IPS-NIHi11 (cell line): ENCODE measurements at places on chromosomes 2 and 18.

- DNase-seq = no peak
These were observed 317.2 kb downstream of the DCC start for GRCh38 chr18:52657043-52657805.

GRCh38 chr2:159450180-159450579 lies 163.7 kb upstream of the WDSUB1 start:
- DNase-seq = no peak

GRCh38 chr18:61687317-61687716 lies 205.5 kb downstream of the RNF152 start:
- no peak for DNase-seq

DNA sequence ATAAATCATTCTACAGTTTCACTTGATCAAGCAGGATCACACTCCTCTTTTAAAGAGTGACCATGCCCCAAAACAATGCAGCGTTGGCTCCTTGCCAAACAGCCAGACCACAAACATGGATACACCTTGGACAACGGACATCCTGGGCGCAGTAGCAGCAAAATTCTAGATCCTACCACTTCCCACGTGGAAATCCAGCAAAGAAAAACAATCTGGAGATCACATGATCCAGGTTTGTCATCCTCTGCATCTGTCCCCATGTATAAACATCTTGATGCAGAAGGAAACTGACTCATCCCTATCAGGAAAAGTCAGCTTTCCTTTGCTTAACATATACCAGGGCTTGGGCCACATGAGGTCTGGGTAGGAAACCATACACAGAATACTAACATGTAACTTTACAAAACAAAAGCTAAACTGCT lies 53.1 kb downstream of the ZNF521 start:
- DNase-seq = no peak

DNA sequence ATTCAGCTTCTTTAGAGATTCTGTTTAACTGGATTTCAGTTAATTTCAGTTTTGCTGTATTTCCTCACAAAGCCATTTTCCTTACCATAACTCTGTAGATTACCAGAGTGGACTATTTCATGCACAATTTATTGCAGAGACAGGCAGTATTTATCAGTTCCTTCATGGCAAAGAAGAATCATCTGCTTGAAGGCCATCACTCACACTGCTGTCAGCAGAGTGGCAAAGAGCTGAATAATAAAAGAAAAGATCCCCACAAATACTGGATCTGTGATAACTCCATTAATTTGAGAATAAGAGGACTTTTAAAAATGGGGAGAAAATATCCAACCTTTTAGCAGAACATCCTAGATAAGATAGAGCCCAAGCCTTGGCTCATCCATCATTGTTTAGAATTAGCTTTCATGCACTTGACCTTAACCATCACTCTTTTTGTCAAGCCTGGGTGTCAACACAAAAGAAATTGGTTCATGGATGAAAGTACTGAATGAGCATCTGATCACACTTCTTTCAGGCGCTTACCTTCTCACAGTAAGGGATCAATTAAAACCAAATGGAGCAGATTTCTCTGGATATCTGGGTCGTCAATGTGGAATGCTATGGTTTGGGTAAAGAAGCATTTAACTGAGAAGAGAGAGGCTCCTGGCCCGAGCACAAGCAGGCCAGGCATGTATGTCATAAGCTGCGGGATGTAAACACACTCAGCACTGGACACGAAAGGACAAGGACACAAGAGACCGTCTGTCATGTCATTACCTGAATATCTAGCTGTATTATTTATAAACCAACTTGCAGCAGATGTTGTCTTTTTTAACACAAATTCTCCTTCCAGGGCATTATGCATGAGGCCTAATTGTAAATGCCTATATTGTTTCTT lies 376.2 kb downstream of the ZNF521 start:
- DNase-seq = no peak

GRCh38 chr18:55179425-55179824 lies 220.2 kb upstream of the CCDC68 start:
- no peak for DNase-seq

DNA sequence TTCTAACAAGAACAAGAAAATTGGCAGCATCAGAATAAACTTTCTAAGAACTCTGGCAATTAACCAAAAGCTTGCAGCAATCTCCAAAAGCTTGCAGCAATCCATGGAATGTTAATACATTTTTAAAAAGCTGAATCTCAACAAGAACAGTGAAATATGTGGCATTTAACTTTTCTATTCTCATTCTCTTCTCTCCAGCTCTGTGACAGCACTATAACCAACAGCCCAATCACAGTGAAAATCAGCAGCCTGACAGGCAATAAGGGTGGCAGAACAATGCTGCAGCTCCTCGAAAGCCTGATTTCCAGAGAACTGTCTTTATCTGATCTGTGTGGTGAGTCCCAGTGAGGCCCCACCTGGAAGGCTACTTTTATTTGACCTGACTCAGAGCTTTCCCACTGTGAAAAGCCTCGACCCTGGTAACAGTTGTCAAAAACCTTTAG lies 60.0 kb downstream of the TMEM131 start:
- peak; percentile 14 for DNase-seq

DNA sequence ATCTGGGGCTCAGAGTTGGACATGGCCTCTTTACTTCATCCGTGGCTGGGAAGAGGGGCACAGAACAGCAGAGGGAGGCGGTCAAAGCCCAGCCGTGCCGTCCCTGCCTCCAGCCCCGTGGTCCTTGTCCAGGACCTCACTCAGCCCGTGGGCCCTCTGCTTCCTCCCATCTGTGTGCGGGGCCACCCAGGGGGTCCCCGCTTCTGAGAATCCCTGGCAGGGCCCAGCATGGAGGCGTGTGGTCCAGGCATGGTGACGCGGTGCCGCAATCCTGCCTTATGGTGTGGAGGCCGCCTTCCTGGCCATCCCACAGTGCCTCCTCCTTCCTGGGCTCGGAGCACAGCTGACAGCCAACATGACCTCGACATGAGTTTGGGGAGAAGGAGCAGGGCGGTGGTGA lies 232.6 kb downstream of the FAM210A start:
- no peak for DNase-seq

- DNase-seq = no peak
These were observed 42.6 kb upstream of the DSC1 start for GRCh38 chr18:31205273-31205672.

GRCh38 chr2:233051241-233052149 lies 8.6 kb upstream of the INPP5D start:
- peak; percentile 70 for DNase-seq

- DNase-seq = no peak
These were observed 1.3 kb downstream of the DUSP28 start for GRCh38 chr2:240561325-240561971.

DNA sequence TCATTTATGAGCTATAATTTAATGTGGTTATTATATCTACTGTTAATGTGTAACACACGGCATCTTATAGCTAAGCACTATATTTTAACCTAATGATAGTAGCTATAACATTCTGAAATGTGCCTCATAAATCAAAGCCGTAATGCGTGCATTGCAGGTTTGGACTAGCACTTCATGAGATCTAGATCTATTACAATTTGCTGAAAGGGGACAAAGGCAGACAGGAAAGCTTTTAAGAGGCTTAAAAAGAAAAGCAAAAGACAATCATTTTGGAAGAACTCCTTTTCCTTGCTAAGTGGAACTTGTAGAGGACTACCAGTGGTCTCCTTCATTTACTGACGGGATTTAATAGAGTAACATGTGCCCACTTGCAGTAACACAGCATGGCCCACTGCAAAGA lies 213.1 kb downstream of the NBAS start:
- DNase-seq = no peak

DNA sequence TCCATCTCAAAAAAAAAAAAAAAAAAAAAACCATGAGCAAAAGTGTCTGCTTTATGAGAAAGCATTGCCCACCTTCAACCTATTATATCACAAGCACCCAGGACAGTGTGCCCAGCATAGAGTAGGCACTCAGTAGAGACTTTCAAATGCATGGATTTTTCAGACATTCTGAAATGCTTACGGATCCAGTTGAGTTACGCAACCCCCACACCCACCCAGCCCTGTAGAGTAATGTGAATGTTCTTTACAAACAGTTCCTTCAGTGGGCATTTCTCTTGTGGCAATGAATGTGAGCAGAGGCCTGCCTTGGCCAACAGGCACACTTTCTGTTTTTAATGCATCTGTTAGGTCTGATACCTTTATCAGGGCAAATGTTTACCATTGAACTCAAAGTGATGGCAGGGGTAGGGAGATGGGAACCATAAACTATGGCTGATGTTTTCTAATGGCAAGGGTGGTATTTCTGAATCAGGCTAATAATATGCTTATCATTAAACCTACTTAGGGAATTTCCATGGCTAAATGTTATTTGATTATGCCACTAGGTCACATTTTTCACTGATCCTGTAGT lies 65.0 kb upstream of the RPL31 start:
- no peak for DNase-seq

DNA sequence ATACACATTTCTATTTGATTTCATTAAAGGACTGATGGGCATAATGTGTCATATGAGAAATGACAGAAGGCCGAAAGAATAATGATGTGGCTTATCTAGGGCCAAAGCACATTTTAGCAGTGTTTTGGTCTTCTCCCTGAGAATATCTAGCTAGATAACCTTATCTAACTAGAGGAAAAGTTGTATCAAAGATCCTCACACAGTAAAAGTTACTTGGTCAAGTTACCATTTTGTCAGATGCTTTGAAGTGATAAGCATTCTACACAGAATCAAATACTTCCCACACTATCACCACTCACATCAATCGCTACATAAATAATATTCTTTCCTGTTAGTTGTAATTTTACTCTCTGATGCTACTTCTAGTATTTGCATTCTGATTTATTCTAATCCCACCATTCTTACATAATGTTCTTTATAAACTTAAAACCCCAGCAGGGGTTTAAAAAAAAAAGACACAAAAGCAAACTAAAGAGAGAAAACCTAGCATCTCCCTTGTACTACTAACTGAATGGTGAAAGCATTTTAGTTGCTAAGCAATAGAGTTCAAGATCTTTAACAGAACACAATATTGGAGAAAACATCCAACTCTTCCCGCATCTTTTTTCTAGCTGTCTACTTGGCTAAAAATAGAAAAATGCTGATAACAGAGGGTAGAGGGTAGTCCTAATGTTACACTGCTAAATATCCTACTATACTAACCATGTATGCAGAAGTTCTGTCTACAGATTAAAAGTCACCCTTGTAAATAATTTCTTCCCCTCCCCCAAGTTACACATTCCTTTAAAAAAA lies 8.0 kb downstream of the XPO1 start:
- DNase-seq = no peak

DNA sequence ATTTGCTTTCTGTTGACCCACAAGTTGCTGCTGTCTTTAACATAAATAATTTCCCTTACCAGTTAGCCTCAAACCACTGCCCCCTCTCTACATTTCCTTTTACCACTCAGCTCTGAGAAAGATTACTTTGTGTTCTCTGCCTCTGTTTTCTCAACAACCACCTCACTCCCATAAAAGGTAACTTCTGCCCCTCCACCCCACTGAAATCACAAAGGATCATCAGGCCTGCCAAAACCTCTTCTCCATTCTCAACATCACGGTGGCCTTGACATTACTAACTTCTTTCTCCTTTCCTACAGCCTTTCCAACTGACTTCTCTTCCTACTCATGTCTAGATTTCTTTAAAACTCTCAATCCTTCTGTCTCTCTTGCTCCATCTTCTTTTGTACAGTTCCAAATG lies 10.1 kb downstream of the ACADL start:
- peak; percentile 8 for DNase-seq

DNA sequence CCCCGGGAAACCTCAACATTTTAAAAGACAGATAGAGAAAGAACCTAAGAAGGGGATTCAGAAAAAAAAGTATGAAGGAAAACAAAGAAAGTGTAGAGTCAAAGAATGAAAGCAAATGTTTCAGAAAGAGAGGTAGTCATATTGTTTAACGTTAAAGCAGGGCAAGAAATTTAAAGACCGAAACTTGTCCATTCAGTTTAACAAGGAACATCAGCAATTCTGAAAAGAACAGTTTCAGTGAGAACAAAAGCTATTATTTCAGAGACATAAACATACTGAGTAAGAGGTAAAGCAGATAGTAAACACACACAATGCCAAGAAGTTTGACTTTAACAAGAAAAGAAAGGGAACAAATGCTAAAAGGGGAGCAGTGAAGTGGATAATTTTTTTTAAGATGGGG lies 41.1 kb downstream of the MBD2 start:
- no peak for DNase-seq

DNA sequence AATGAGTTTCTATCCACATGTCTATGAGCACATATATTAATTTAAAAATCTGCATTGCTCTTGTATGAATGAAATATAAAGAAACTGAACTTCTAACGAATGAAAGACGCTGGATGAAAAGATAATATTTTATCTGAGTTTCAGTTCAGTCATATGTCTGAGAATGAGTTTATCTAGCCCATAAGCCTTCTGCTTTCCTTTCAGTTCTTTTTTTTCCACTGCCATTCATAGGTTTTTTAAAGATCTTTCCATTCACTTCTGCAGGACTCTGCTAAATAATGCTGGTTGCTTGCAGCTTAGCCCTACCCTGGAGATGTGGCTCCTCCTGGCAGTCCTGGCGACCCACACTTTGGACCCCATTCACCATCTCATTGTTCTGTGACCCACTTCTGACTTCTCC lies 109.0 kb downstream of the BCL2 start:
- DNase-seq = no peak

GRCh38 chr2:97849881-97850528 lies 136.6 kb downstream of the ZAP70 start:
- no peak for DNase-seq

- DNase-seq = no peak
These were observed 27.2 kb downstream of the CDKL4 start for GRCh38 chr2:39216346-39217191.

- DNase-seq = no peak
These were observed 114.8 kb upstream of the PKDCC start for GRCh38 chr2:41933046-41933420.

DNA sequence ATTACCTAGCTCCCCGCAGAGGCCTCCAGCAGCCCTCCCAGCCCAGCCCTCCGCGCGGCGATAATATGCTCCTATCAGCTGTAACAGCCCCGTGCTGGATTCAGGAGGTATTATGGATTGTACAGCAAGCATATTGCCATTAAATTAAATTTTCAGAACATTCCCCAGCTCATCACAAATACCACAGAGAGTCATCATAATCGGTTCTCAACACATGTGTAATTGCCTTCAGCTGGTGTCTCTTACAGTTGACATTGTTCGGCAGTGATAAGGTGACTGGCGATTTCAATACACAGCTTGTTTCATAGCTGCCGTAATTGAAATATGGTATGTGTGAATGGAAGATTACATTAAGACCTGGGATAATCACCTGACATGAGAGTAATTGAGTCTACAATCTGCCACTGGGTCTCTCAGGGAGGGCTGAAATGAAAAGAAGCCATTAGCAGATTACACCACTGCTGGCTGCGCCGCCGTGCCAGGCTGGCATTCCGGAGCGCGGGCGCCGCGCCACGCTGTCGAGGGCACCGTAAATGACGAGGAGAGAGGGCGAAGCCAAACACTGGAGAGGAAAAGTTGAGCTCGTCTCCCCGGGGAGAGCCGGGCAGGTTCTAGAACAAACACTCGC lies 549.4 kb upstream of the SALL3 start:
- no peak for DNase-seq

DNA sequence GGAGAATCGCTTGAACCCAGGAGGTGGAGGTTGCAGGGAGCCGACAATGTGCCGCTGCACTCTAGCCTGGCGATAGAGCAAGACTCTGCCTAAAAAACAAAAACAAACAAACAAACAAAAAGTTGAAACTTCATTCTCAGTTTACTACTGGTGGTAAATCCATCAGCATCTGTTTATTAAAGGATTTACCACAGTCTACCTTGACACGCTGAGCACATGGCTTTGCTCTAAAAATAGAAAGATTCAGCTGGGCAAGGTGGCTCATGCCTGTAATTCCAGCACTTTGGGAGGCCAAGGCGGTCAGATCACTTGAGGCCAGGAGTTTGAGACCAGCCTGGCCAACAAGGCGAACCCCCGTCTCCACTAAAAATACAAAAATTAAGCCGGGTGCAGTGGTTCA lies 201.3 kb downstream of the TGIF1 start:
- no peak for DNase-seq
